Activated CD8-positive, alpha-beta memory T cell treated with anti-CD3 and anti-CD28 coated beads for 1 hour (primary cell): ENCODE measurements at places on chromosomes 7 and 10.

DNA sequence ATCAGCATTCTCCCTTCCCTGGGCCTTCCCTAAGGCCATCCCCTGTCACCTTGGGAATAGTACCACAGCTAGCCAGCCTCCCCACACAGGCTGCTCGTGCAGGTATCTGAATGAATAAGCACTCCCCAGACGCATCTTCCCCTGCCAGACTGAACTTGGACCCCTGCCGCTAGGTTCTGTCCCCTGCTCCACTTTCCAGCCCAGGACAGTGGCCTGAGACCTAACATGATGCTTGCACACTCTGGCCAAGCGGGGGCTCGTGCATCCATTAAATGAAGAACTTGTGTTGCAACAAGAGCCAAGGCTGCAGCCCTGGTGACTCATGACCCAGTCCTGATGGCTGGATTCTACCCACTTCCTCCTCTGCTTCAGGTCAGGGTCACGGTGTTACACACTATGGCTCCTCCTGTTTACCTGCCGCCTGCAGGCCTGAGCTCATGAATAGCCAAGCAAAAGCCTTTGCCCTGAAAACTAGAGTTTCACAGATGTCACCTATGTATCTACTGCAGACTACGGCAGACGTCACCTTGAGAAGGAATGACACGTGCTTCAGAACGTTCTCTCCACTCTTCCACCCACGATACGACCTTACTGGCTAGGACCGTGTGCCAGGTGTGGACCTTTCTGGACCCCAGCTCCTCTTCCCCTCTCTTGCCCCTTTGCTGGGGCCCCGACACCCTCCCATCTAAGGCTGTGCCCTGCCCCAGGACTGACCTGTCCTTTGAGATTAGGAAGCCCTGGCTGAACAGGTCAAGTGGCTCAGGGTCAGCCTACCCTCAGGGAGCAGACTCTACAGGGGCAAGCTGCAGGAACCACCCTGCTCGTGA, 6.5 kb downstream of the ASB13 start:
- no peak for DNase-seq

DNA sequence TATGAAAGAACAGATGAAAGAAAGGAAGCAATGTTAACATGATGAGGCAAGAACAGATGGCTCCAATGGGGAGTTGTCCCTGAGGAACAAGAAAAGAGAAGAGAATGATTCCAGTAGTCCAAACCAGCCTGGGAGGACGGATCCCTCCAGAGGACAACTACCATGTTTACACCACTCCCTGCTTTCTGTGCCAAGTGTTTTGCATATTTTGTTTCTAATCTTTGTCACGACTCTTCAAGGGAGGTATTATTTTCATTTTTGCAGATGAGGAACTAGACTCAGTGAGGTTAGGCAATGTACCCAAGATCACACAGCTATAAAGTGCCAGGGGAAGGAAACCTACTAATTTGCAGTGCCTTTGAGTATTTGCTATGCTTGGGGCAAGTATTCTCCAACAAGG, 116.2 kb downstream of the PARP12 start:
- no peak for DNase-seq

GRCh38 chr7:140605337-140605736, 35.3 kb downstream of the DENND2A start:
- no peak for DNase-seq

DNA sequence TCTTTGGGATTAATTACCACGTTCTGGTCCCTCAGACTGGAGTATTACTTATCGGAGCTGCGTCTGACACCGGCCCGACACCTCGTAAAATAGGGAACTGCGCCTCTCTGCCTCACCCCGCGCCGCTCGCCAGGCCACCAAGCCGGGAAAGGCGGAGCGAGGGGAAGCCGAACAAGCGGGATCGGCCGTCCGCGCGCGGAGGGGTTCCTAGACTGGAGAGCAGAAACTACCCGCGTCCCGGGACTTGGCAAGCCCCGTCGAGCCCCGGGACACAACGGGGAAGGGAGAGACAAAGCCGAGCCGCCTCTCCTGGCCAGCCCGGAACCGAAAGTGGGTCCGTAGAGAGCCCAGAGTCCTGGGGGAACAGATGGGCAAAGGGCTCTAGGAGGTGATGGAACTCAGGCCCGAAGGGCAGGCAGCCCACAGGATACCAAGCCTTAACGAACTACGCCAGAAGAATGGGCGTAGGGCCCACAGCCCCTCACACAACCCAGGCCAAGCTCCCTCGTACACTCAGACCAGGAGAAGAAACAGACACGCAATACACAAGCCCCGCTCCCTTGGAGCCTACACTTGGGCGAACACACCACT, 6.5 kb downstream of the LBX1 start:
- DNase-seq: no peak

- DNase-seq: no peak
Observed at GRCh38 chr10:96440361-96441292, 73.1 kb downstream of the TLL2 start.

GRCh38 chr10:95552679-95553342, 8.4 kb downstream of the SORBS1 start:
- no peak for DNase-seq

GRCh38 chr7:20793248-20793647, 6.6 kb upstream of the SP8 start:
- DNase-seq: no peak

DNA sequence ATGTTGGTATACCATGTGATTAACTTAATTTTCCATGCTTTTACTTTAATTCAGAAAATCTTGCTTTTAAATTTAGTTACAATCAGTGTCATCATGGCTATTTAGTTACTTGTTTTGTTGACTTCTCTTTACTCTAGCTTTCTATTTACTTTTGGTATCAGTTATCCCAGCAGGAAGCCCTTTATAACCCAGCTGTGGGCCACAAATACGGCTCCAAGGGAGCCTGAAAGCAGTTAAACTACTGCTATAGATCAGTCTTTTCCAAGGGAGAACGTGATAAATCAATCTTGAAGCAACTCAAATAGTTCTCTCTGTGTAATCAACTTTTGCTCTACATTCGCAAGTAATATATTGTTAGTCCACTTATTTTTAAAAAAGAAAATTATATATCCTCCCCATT, 287.4 kb downstream of the CACNA2D1 start:
- no peak for DNase-seq

GRCh38 chr10:123512901-123513775, 153.0 kb upstream of the GPR26 start:
- no peak for DNase-seq

DNA sequence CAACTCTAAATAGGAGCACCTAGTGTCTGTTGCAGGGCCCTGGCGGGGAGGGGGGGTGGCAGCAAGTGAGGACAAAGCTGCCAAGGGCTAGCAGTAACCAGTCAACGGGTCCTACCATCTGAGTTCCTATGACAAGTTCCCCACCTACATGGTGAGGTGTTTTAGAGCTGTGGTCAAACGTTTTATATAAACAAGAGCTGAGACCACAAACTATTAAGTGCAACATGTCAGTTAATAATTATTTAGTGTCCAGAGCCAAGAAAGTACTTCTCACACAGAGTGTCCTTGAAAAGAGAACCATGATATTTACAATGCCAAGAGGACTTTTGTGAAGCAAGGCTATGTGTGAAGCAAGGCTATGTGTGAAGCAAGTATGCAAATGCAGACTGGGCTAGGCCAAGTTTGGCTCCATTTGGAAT, 434.7 kb downstream of the TNS3 start:
- DNase-seq: no peak
